ENCODE measurements at places on chromosomes 11 and 22.

DNA sequence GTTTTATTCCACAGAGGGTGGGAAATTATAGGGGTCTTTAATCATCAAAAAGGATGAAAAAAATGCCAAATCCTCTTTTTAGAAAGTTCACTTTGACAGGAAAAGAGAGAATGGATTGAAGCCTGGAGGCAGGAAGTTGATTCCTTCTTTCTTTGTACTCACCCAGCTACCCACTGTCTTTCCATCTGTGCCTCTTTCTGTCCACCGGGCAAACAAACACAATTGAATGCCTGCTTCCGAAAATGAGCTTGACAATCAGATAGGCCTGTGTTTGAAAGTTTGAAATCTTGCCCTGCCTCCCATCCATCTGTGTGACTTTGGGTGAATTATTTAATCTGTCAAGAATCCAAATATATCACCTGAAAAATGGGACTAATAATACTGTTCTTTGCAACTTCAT lies 81.1 kb downstream of the SCN3B start:
- DNase-seq: no peak

- DNase-seq: no peak
Measured at GRCh38 chr11:76857781-76858410, 2.8 kb upstream of the ACER3 start.

DNA sequence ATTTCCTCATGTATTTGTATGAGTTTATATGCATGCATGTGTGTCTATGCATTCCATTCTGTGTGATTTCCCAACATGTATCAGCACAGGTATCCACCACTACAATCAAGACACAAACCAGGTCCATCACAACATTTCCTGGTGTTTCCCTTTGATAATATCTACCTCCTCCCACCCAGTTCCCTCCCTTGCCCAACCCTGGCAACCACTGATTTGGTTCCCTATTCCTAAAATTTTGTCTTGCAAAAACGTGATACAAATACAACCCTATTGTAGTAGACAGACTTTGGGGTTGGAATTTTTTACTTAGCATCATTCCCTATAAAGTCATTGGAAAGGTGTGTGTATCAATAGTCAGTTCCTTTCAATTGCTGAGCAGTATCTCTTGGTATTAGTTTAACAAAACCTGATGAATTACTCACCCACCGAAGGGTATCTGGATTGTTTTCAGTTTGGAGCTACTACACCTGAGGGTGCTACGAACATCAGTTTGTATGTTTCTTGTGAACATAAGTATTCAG lies 51.8 kb upstream of the IGLL5 start:
- no peak for DNase-seq

DNA sequence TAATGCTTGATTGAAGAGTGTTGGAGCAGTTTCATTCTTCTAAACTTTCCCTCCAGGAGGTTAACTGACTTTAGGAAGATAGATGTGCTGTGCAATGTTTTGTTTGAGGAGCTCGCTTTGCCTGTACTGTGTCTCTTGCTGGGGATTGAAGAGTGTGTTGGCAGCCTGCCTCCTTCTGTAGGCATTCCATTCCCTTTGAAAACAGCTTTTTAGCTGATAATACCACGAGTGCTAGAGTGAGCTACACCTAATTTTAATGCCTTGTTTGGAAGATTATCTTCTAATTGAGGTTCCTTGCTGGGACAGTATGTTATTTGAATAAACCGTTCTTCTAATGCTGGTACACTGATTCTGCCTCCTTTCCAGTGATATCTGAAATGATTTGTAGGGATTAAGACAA lies 7.2 kb downstream of the DDX10 start:
- no peak for DNase-seq

- DNase-seq: peak; percentile 67
Measured at GRCh38 chr22:40289991-40290459, 56.3 kb upstream of the ADSL start.

DNA sequence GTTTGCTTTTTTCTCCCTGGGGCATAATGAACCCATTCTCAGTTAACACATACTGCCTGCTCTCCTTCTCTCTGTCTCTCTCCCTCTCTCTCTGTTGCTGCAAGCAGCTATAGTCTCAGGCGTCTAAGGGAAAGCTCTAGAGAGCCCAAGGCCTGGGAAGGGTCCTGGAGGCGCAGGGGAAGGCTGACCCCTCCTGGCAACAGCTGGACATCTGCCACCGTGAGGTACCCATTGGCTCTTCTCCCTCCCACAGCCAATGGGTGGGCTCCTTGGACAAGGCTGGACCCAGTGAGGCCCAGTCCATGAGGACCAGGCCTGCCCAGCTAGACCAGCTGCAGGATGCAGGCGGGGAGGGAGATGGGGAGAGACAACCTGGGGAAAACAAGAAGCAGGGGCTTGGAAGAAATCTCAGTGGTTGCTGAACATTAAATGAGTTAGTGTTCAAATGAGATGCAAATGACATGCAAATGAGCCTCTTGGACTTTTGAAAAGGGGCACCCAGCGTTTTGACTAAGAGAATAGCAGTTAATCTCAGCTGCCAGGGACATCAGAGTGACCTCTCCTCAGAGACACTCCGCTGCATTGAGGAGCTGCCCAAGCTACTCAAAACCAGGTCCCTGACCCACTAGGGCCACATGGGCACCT lies 349.7 kb downstream of the BUD13 start:
- no peak for DNase-seq

- DNase-seq: no peak
Measured at GRCh38 chr11:15888556-15889345, 467.6 kb downstream of the SOX6 start.

DNA sequence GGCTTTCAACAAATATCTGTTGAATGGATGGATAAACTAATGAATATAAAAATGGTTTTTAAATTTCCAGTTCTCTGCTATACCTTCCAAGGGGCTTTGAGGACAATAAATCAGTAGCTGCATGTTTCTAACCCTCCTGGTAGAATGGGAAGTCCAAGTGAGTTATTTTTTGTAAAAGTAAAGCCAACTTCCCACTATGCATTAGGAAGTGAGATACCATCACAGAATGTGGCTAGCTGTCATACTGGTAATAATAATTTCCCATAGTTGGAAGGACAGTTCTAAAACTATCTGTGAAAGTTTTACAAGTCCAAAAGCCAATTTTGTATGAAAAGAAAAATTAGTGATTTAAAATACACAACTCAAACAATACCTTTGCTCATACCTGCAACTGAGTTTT lies 50.0 kb downstream of the TMEM123 start:
- DNase-seq: no peak

- no peak for DNase-seq
Measured at GRCh38 chr11:7154881-7155361, 66.1 kb downstream of the RBMXL2 start.

DNA sequence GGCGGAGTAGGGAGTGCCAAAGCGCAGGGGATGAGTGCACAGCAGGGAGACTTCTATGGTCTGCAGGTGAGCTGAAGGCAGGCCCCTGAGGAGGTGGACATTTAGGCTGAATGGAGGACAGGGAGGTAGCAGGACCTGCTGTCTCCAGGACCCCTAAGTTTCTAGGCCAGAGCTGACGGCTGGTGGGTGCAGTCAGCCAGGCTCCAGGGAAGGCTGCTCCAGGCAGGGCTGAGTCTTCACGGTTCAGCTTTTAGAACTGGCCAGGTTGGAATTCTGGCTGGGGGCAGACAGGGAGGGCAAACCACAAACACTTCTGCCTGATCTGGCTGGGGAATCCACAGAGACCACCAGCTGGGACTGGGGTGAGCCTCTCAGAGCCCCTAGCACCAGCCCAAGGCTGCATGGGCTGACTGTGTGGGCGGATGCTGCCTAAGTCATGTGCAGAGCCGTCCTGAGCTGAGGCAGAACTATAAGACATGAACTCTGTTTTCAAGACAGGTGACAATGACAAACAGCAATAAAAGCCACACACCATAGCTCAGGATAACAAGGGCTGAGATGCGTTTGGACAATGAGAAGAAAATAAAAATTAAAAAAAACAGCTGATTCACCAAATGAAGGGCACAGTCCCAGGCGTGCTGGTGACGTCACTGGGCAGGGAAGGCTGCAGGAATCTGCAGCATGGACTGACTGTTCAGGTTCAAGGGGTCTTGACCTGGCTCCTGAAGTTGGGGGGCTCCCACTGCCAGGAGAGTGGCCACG lies 10.4 kb upstream of the MALAT1 start:
- DNase-seq: no peak

- DNase-seq: no peak
Measured at GRCh38 chr11:44607987-44608386, 42.5 kb downstream of the CD82 start.

DNA sequence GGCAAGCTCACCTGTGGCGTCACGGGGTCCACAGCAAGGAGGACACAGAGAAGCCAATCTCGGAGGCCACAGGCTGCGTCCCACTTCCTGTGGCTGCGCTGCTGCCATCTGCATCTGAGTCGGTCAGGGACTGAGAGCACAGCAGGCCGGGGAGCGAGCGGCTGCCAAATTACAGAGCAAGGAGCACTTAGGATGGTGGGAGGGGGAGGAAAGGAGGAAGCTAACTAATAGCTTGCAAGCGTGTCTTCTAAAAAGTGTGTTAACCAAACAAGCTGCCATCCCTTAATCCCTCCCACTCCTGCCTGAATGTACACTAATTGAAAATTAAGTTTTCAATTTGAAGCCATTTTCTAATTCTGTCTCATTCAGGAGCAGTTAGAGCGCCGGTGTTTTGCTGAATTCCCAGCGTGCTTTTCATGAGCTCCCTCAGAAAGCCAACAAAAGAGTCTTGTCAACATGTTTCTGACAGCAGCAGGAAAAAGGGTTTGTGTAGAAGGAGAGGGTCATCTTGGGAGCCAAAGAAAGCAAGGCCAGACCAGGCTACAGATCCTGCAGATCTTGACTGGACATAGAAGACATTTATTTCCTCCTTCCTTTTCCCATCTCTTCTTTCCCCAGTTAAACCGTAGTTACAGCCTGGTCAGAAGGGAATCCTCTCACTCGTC lies 42.4 kb upstream of the API5 start:
- DNase-seq: no peak

- DNase-seq: no peak
Measured at GRCh38 chr11:117874910-117875381, 1.5 kb downstream of the FXYD6 start.

- DNase-seq: no peak
Measured at GRCh38 chr11:104011044-104011443, 25.4 kb upstream of the DDI1 start.

GRCh38 chr11:116773203-116774097 lies 663 bp upstream of the BUD13 start:
- DNase-seq: no peak

DNA sequence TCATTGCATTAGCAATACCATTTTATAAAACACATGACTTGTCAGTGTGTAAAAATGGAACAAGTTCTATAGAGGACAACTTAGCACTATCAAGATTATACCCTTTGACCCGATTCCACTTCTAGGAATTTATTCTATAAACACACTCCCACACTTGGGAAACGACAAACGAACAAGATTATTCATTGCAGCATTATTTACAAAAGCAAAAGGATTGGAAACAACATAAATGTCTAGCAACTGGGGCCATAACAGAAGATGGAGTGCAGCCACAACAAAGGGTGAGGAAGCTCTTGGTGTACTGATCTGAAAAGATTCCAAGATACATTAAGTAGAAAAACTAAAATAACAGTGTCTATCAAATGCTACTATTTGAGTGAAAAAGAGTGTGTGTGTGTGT lies 2.3 kb upstream of the IRAG1 start:
- DNase-seq: no peak

DNA sequence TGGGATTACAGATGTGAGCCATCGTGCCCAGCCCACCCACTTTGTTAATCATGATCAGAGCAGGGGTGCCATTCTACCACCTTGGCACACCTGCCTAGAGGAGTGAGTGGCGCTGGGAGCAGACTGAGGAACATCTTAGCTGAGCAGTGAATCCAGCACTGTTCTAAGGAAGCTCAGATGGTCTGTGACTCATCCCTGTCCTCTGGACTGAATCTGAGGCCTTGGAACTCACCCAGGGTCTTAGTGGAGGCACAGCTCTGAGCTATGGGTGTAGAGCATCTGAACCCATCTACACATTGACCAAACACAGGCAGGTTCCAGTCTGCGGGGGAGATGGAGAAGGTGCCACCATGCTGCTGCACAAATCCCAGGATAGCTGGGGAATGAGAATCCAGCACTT lies 14.9 kb downstream of the PGAP2 start:
- no peak for DNase-seq

GRCh38 chr22:44531487-44531886 lies 33.5 kb upstream of the RTL6 start:
- DNase-seq: no peak

- no peak for DNase-seq
Measured at GRCh38 chr11:2645779-2646118, 54.0 kb downstream of the KCNQ1OT1 start.

- DNase-seq: no peak
Measured at GRCh38 chr22:48099251-48099650, 1336.8 kb downstream of the TBC1D22A start.

DNA sequence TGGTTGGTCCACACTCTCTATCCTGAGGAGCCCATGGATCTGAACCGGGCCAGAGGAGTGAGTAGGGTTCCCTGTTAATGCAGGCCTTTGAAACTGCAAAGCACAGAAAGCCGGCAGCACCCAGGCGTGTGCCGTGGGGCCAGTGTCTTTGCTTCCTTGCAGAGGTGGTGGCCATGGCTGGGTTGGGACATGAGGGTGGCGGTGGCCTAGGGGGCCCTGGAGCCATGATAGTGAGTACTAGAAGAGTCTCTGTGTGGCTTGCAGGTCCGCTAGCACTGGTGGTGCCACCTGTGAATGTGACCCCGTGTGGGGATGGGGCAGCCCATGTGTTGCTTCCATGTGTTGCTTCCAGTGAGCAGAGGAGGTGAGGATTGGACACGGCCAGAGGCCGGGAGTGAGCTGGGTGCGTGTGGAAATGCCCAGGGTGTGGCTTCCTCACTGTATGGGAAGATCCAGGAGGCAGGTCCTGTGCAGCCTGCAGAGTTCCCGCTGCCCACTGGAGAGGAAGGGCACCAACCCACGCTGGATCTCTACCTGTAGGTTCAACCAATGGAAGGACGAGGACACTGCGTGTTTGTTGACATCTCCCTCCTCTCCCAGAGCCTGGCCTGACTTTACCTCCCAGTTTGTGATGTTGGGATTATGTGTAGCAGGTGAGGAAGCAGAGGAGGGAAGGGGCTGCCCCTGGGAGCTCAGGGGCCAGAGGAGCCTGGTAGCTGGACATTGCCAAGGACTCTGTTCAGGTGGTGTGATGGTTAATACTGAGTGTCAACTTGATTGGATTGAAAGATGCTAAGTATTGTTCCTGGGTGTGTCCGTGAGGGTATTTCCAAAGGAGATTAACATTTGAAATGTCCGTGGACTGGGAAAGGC lies 796.6 kb downstream of the TBC1D22A start:
- no peak for DNase-seq

DNA sequence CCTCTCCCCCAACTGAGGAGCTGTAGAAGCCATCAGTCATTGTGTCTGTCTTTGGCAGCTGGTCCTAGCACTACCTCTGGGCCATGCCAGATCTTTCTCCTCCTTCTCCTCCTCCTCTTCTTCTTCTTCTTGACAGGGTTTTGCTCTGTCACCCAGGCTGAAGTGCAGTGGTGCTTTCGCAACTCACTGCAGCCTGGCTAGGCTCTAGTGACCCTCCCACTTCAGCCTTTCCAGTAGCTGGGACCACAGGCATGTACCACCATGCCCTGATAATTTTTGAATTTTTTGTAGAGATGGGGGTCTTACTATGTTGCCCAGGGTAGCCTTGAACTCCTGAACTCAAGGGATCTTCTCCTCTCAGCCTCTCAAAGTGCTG lies 50.1 kb upstream of the SHANK2 start:
- no peak for DNase-seq

Data from stimulated activated CD4-positive, alpha-beta T cell treated with anti-CD3 and anti-CD28 coated beads, Interleukin-4, amount 100 ng/mL, for 1 hour (primary cell).